ENCODE measurements at places on chromosomes 7 and 10. TPM values are rescaled to one million over a fixed set of nuclear protein-coding genes. Genes with fewer than 3 reads are reported as not detected.

DNA sequence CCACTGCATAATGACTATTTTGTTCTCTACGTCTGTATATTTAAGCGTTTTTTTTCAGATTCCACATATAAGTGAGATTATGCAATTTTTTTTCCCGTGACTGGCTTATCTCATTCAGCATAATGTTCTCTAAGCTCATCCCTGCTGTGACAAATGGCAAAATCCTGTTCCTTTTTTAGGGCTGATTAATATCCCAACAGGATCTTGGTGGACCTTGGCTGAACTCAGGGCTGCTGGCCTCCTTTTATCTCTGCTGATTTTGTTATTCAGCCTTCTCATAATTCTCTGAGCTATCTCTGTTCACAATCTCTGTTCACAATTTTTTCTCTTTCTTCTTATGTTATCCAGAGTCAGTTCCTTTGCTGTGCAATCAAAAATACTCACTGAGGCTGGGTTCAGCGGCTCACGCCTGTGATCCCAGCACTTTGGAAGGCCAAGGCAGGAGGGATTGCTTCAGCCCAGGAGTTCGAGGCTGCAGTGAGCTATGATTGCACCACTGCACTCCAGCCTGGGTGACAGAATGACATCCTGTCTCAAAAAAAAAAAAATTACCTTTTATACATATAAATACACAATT lies 1035.9 kb upstream of the AUTS2 start:
- no peak for DNase-seq

The PLAU gene
- 32.5 TPM for polyA plus RNA-seq

GRCh38 chr7:40541336-40541735 lies 406.5 kb downstream of the SUGCT start:
- DNase-seq = no peak

The FKBP6 gene
- polyA plus RNA-seq = 0.12 TPM

DNA sequence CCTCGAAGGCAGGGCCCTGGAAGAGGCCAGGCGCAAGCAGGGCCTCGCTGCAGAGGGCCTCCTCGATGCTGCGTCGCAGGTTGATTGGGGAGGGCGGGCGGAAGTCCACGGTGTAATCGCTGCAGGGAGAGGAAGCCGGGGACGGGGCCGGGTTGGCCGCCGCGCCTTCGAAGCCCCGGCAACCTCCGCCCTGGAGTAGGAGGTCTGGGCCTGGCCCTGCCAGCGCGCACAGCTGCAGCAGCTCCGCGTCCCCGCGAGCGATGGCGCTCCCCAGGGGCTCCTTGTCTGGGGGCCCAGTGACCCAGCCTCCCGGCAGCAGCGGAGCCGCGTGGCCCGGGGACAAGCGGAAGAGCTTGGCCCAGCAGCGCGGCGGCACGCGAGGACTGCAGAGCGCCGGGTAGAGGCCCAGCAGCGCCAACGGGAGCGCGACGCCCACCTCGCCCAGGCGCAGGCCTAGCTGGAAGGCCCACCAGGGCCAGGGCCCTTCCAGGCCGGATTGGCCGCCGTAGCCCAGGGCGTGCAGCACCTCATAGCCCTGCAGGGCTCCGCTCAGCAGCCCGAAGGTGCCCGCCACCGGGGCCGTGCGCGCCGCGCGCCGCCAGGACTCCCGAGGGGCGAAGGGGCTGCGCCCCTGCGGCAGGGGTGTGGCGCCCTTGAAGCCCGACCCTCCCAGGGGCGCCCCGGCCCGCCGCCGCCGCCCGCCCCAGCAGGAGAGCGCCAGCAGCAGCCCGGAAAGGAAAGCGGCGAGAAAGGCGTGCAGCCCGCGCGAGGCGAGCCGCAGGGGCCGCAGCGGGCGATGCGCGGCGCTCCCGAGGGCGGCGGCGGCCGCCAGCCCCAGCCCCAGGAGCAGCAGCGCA lies 7.8 kb upstream of the RBM28 start:
- DNase-seq = no peak

DNA sequence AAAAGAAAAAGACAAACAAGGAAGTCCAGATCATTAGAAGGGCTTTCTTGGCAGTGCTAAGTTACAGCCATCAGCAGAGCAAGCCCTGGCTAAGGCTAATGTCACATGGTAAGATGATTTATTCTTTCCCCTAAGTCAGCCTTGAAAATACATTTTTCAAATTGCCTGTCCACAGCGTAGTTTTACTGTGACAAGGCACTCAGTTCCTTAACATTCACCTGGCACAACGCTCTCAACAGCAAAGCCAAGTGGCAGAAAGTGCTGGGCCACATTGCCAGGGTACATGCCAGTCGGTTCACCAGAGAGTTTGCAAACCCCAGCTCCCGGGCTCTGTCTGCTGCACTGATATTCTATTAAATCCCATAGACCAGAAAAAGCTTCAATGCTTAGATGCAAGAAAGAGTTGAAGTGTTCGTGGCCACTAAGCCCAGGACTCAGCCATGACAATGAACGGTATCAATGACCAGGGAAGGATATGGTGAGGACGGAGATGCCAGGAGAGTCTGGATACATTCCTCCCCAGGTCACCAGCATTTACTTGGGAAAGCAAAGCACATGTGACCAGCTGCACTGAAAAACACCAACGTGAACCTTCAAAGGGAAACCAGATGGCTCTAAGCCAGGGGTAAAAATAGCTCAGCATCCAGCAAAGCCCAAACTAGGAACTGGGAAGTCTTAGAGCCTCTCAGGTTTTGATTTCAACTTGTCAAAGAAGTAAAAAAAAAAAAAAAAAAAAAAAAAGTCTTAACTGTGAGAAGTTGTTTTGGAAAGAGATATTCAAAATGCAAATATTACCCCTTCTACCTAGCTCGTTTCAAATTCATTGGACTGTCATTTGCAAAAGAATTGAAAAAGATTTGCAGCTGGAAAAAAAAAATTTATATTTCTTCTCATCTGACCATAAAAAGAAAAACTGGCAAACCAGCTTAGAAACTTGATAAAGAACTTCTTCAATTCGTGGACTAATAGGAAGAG lies 23.9 kb upstream of the MPP7 start:
- DNase-seq = peak; percentile 66

DNA sequence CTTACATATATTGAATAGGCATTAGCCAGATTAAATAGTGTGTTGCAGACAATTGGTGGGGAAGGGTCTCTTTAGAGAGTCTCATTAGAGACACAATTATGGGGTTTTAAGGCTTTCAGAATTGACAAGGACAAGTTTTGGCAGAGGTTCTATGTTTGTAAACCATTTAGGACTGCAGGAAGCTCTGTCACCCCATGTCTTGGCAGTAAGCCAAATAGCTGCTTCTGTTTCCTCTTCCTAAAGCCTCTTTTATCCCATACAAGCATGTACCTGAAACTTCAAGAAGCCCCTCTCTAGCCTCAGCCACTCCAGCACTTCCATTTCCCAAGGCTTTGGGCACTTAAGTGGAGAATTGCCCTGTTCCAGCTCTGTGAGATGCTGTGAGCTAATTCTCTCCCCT lies 21.8 kb upstream of the LRRC4 start:
- no peak for DNase-seq

DNA sequence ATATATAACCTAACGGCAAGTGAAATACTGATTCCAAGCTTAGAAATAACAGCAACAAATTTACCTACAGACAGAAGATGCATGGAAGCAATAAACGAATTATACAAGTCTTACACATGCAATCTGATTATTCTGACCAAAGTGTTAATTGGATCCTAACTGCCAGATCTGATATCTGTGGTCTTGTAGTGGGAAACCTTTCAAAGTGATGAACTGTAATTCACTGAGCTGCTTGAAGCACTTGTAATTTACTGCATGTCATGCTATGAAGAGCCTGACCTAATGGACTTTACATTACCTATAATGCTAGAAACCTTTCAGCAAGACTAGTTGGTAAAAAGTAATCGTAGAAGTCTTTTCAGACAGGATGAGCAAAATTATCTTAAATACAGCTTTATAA lies 205.6 kb downstream of the FOXP2 start:
- DNase-seq = no peak

The FKBP9 gene
- 132 TPM for polyA plus RNA-seq

The GSTK1 gene
- 81.9 TPM for polyA plus RNA-seq

The NEUROG3 gene
- not detected for polyA plus RNA-seq

GRCh38 chr10:11058965-11059364 lies 41.3 kb downstream of the CELF2 start:
- DNase-seq = no peak

DNA sequence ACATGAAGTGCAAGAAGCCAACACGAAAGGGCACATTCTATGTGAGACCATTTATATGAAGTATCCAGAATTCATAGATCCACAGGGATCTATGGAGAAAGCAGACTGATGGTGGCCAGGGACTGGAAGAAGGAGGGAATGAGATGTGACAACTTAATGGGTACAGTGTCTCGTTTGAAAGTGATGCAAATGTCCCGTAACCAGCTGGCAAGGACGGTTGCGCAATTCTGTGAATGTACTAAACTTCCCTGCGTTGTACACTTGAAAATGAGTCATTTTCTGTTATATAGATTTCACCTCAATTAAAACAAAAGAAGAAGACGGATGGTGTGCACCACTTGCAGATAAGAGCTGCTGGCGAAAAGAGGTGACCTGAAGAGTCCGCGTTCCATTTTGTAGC lies 861.1 kb downstream of the TYW1 start:
- no peak for DNase-seq

DNA sequence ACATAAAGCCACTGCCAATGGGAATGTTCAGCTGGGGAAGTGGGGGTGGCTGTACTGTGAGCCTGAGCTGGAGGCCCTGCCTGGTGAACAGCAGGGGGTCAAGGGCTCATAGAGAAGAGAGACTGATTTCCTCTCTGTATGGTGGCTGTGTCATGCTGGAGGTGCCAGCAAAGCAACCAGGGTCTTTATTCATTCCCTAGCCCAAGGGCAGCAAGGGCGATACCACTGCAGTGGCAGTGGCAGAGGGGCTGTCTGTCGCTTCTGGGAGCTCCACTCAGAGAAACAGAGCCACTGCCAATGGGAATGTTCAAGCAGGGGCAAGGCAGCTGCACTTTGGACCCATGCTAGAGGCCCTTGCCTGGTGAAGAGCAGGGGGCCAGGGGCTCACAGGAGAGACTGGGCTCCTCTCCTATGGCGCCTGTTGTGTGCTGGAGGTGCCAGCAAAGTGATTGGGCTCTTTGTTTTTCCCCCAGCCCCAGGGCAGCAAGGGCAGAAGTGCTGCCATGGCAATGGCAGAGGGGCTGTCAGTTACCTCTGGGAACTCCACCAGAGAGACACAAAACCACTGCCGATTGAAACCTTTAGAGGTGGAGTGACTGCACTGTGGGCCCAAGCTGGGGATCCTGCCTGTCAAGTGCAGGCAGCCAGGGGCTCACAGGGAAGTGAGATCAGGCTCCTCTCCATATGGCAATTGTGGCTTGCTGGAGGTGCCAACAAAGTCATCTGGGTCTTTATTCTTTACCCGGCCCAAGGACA lies 545.1 kb downstream of the SH2D4B start:
- DNase-seq = no peak

DNA sequence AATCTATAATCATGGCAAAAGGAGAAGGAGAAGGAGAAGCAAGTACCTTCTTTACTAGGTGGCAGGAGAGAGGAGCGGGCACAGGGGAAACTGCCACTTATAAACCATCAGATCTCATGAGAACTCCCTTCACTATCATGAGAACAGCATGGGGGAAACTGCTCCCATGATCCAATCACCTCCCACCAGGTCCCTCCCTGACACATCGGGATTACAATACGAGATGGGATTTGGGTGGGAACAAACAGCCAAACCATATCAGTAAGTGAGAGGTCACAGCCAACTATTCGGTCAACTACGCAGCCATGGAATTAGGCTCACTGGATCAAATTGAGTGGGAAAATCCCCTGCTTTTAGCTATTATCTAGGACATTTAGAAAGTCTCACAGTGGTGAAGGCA lies 54.2 kb upstream of the STEAP1B start:
- no peak for DNase-seq

- peak; percentile 63 for DNase-seq
These were observed 718 bp upstream of the FZD1 start for GRCh38 chr7:91263384-91264045.

The TMEM213 gene
- polyA plus RNA-seq = 0.13 TPM

The STEAP1B gene
- polyA plus RNA-seq = 1.8 TPM

The TMEM176A gene
- polyA plus RNA-seq = 21.5 TPM

The WIPF3 gene
- 28.4 TPM for polyA plus RNA-seq

The CFTR gene
- polyA plus RNA-seq = 0.30 TPM

DNA sequence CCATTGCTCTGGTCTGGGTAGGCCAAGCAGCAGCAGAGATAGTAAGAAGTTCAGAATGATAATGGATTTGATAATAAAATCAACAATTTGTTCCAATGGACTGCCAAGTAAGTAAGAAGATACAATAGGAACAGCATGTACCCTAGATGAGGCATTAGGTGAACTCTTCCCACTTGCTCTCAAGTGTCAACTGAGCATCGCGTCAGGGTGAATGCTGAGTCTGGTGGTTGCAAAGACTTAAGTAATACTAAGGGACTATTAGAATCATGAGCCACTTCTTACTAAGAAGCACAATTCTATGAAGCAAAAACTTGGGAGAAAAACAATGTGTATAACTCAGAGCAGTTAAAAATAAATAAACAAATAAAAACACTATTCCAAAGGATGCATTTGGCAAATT lies 54.5 kb downstream of the LRRN3 start:
- DNase-seq = no peak

- DNase-seq = no peak
These were observed 14.5 kb downstream of the ADCYAP1R1 start for GRCh38 chr7:31066516-31067130.

- no peak for DNase-seq
These were observed 36.9 kb upstream of the FAM20C start for GRCh38 chr7:155469-155900.

DNA sequence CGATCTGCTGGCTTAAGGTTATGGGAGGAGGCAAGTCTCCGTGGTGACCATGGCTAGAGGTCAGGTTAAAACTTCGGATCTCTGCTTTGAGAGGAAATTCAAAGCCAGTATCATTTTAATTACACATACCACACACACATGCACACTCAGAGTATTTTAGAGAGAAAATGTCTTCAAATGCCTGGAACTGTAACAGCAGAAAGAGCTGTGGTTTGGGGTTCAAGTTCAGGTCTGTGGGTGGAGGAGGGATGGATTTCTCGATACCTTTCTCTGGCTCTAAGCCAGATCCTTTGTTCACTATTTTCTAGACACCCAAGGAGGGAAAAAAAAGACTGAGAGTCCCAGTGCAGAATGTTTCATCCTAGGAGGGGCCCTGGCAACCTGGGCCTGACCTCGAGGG lies 32.5 kb downstream of the ARL3 start:
- no peak for DNase-seq

DNA sequence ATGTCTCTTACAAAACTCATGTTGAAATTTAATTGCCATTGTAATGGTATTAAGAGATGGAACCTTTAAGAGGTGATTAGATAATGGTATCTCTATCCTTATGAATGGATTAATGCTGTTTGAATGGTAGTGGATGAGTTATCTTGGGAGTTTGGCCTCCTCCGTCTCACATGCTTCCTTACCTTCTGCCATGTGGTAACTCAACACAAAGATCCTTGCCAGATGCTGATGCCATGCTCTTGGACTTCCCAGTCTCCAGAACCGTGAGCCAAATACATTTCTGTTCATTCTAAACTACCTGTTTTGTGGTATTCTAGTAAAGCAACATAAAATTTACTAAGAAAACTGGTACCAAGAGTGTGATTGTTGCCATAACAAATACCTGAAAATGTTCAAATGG lies 23.2 kb downstream of the PTEN start:
- no peak for DNase-seq

- DNase-seq = no peak
These were observed 92.4 kb upstream of the SGCE start for GRCh38 chr7:94748376-94748775.

Data from hindlimb muscle (tissue), 1 donor.